Stimulated activated naive CD4-positive, alpha-beta T cell treated with Interleukin-2 at 50 U/mL for 16 hours (primary cell): ENCODE measurements at places on chromosomes 12 and 14.
A peak's percentile ranks its signal among the peaks of the same experiment; 100 is the strongest.

- DNase-seq: no peak
Observed at GRCh38 chr14:24843494-24843893, 206.5 kb downstream of the STXBP6 start.

GRCh38 chr12:6888360-6888759, 15.3 kb upstream of the SPSB2 start:
- no peak for DNase-seq

DNA sequence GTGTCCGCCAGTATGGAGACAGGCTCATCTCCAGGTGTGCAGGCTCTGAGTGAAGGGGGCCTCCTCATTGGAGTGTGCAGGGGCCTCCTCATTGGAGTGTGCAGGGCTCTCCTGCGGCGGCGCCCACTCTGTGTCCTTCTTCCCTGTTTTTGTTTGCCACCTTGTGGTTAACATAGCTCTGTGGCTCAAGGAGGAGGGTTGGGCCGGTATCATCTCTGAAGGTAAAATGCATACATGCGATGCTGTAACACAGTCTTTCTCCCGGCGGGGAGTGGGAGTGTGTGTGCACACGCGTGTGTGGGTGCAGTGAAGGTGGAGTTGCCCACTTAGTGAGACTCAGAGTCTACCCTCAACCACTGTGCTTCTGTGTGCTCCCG, 429.4 kb downstream of the ZFP36L1 start:
- no peak for DNase-seq

DNA sequence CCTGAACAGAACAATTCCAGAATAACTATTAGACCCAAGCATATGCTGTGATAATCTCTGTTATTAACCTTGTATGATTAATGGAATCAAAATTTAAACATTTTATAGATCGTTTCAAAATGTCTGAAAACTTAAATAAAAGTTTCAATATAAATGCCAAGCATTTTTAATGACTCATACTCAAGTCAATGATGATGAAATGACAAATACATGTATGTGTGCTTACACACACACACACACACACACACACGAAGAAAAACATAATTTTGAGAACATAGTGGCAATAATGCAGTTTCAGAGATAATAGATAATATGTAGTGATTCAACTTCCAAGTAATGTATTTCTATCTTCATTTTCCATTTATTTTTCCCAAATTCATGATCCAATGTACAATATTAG, 384.9 kb upstream of the FOXG1 start:
- no peak for DNase-seq

DNA sequence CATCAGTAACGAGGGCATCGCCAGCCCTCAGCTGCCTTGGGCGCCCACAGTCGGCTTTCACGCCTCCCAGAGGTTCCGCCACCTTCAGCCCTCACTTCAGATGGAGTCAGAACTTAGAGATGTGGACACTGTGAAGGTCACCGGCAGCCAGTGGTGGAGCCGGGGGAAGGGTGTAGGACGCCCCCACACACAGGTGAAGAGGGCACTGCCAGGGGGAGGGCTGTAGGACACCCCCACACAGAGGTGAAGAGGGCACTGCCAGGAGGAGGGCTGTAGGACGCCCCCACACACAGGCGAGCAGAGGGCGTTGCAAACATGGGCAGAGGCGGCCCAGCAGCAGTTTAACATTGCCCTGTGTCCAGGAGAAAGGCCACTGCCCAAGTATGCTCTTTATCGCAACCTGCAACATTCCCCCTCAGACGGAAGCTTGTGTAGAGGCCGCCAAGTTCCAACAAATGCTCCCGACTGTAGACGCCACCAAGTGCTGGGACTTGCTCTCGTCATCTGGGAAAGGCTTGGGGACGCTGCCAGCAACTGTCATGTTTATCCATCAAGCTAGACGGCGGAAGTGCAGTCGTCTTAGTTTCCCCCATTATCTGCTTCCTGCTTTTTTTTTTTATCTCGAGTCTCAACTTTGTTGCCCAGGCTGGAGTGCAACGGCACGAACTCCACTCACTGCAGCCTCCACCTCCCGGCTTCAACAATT, 4.9 kb upstream of the ANKLE2 start:
- no peak for DNase-seq

- DNase-seq: no peak
Observed at GRCh38 chr14:57493467-57494181, at the start of gene CCDC198. Gene CCDC198, minus strand, starts transcription at chr14:57493857. Its CDS starts 142 bp downstream, at chr14:57493715.

DNA sequence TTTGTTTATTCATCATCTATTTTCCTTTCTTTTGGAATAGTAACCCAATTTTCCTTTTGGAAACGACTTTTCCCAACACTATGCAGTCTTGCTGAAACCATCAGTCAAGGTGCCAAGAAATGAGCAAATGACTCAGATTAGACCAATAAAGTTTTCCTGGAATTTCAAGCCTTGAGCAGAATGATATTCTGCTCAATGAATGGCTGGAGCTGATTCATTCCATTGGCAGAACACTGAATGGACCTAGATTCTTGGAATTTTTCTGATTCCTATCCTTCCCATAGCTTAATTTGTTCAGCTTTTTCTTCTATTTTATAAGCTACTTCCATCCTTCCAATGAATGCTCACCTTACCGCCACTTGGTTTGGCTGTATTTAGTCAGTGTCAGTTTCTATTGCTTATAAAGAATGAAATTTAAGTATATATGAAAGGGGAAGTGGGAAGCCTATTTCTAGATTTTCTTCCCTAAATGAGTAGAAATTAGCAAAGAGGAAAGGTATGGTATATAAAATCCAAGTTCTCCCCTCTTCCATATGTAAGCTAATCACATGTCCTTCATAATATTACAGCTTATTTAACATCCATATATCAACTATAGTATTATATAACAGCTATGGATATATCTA, 89.0 kb downstream of the C14orf39 start:
- DNase-seq: no peak

GRCh38 chr12:95918194-95918993, 24.0 kb downstream of the CCDC38 start:
- DNase-seq: peak; percentile 7

GRCh38 chr12:5464096-5464495, 32.2 kb downstream of the NTF3 start:
- no peak for DNase-seq

DNA sequence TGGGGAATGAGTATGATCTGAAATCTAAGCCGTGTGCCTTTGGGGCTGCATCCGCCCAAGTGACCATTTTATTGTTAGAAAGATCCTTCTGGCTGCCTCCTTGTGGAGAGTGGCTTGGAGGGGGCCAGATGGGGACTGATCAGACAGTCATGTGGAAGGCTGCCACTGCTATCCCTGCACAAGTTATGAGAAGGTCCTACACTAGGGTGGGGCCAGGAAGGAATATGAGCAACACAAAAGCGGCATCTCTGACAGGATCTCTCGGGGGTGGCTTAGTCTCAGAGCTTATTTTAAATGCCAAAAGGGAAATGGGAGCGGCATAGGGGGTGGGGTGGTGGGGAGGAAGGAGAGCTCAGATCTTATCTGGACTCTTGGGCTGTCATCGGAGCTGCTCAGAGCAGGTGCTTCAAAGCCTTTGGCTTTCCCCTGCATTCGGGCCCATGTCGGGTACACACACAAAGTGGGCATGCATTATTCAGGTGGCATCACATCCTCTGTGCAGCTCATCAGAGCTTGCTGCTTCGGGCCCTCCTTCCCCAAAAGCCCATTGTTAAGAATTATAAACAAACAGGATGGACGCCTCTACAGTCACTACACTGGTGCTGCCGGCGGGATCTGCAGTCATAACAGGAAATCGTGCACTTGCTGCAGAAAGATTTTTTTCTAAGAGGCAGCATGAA, 805.4 kb downstream of the VRK1 start:
- peak; percentile 47 for DNase-seq

GRCh38 chr14:20468764-20469241, 403 bp upstream of the PNP start:
- DNase-seq: no peak

- DNase-seq: no peak
Observed at GRCh38 chr12:97680751-97681150, 218.1 kb downstream of the RMST start.

GRCh38 chr12:7499636-7500035, 3.9 kb downstream of the CD163 start:
- DNase-seq: no peak

DNA sequence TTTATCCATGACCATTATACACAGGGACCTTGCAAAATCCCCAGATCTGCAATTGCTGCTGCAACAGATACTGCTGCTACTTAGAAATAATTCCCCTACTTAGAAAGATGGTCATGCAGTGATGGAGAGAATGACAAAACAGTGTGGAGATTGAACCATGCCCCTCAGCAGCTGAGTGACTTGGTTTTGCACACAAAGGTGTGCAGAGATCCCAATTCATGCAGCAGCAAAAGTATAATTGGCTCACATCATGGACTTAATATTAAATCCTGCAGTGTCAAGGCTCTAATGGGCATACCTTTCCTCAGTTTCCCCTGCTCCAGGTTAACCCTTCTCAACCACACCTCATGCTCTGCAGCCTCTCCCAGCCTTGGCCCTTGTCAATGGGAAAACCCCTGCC, 3.0 kb upstream of the KRT78 start:
- no peak for DNase-seq

DNA sequence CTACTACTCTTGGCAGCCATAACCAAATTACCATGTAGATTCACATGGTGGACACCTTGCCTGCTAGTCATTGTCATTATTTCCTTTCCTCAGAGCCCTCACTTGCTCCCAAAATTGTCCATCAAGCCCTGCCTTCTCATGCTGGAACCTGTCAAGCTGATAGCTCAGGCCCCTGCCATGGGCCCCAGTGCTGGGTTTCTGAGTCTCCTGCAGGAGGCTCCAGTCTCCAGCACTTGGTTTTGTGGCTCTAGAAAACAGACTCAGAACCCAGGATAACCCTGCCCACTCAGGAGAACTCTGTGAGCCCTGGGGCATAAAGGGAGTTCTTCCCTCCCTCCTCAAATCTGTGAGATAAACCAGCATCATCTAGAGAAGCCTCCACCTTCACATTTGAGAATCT, 10.8 kb downstream of the KRT71 start:
- no peak for DNase-seq

GRCh38 chr14:26124896-26125438, 472.9 kb downstream of the NOVA1 start:
- DNase-seq: no peak

- no peak for DNase-seq
Observed at GRCh38 chr14:53452005-53452673, 299.0 kb upstream of the DDHD1 start.

DNA sequence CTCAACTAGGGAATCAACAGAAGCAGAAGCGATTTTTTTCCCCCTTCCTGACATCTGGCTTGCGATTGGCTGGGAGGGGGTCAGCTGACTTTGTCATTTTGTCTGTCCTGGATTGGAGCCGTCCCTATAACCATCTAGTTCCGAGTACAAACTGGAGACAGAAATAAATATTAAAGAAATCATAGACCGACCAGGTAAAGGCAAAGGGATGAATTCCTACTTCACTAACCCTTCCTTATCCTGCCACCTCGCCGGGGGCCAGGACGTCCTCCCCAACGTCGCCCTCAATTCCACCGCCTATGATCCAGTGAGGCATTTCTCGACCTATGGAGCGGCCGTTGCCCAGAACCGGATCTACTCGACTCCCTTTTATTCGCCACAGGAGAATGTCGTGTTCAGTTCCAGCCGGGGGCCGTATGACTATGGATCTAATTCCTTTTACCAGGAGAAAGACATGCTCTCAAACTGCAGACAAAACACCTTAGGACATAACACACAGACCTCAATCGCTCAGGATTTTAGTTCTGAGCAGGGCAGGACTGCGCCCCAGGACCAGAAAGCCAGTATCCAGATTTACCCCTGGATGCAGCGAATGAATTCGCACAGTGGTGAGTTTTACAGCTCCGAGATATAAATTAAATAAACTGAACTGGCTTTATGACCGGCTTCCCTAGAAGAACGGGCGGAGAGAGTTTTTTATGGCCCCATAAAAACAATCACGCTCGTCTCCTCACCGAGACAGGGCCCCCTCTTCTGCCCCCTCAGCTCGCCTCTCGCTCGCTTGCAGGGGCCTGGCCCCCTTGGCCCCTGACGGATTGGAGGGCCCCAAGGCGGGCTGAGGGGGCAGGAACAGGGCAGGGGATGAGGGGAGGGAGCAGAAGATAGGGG, at the start of gene HOXC6:
Gene HOXC6 (plus strand): TSS at position 127 of the 888 bp plus-strand sequence. CDS start 82 bp downstream, at position 209.
- no peak for DNase-seq

DNA sequence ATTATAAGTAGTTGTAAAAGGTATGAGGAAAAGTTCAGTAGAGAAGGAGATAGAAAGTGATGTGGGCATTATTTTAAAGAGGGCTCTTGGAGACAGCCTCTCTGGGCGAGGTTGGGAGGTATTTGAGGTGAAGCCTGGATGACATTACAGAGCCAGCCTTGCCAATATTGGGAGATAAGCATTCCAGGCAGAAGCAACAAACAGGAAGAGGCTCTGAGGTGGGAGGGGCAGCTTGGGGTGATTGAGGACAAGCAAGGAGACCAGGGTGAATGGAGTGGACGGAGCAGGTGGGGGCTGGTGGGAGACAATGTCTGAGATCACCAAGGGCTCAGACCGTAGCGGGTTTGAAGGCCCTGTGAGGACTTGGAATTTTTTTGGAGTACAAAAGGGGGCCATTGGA, 87.3 kb downstream of the DYRK2 start:
- DNase-seq: no peak
